NCI-H82 (cell line): ENCODE measurements at places on chromosomes 1 and 21.

DNA sequence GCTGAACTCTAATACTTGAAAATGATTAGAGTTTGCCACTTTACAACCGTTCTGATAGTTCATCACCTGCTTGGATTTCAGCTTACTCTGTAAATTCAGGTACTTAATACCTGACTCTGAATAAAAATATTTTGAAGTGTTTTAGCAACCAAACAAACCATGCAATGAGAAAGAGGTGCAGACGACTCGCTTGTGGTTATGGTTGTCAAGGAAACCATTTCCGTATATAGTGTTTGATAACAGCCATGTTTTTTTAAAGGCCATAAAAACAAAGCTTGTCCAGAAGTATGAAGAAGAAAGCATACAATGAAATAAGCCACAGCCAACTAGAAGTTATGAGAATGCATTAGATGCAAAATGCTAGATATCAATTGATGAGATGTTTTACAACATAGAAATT lies 167.2 kb upstream of the HMCN1 start:
- DNase-seq: no peak

GRCh38 chr1:182811975-182812722 lies 22.6 kb downstream of the NPL start:
- DNase-seq: peak; percentile 39

DNA sequence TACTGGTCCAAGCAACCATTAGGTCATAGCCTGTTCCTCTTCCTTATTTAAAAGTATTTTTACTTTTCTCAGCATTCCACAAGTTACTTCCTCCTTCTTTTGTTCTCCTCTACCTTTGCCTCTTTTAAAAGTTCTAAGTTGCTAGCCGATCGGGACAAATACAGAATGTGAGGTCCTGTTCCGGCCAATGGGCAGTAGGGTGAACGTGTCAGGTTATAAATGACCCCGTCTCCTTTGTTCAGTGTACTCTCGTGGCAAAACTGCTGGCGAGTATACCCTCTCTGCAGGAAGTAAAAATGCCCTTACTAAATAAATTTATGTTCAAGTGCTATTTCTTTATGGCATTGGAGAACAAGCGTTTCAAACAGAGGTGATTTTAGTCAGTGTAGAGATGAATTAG lies 2.5 kb downstream of the ADCY10 start:
- no peak for DNase-seq

DNA sequence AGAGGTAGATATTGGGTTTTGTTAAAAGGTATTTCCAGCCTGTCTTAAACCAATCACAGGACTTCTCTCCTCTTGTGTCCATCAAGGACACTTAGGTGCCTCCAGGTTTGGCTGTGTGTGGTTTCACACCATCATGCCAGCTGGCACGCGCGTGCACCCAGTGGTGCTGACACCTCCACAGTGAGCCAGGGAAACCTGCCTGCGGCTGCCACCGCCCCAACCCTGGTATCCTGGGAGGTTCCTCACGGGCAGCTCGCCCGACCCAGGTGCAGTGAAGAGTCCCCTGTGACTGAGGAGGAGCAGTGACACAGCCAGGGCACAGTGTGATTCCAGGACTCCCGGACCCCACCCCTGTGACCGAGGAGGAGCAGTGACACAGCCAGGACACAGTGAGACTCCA lies 13.2 kb upstream of the COL6A2 start:
- no peak for DNase-seq

GRCh38 chr1:7382971-7383370 lies 388.1 kb upstream of the VAMP3 start:
- no peak for DNase-seq

GRCh38 chr1:15687446-15687845 lies 3.3 kb downstream of the PLEKHM2 start:
- no peak for DNase-seq

- DNase-seq: no peak
Measured at GRCh38 chr1:96721053-96721415, 550 bp upstream of the PTBP2 start.

GRCh38 chr1:238252033-238252802 lies 361.5 kb upstream of the ZP4 start:
- peak; percentile 87 for DNase-seq

- DNase-seq: peak; percentile 63
Measured at GRCh38 chr1:206685334-206685768, 646 bp downstream of the MAPKAPK2 start.

DNA sequence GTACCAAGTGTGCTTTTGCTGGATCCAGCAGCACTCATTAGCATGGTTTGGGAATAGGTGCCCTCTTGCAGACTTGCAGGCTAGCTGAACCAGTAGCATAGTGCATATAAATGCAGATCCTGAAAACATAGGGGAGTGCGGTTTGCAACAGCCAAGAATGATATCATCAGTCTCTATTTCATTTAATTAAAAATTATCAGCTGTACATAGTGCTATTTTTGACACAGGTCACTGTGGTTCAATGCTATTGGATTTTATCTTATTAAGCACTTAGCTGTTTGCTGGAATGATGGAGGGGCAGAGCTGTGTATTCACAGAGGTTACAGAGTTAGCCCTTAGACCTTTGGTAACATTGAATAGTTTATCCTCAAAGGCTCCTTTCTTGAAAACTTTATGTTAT lies 43.6 kb downstream of the CYYR1 start:
- no peak for DNase-seq

GRCh38 chr1:39711104-39711965 lies 20.1 kb upstream of the HPCAL4 start:
- DNase-seq: no peak

- peak; percentile 85 for DNase-seq
Measured at GRCh38 chr1:226882631-226883409, 12.4 kb downstream of the PSEN2 start.

DNA sequence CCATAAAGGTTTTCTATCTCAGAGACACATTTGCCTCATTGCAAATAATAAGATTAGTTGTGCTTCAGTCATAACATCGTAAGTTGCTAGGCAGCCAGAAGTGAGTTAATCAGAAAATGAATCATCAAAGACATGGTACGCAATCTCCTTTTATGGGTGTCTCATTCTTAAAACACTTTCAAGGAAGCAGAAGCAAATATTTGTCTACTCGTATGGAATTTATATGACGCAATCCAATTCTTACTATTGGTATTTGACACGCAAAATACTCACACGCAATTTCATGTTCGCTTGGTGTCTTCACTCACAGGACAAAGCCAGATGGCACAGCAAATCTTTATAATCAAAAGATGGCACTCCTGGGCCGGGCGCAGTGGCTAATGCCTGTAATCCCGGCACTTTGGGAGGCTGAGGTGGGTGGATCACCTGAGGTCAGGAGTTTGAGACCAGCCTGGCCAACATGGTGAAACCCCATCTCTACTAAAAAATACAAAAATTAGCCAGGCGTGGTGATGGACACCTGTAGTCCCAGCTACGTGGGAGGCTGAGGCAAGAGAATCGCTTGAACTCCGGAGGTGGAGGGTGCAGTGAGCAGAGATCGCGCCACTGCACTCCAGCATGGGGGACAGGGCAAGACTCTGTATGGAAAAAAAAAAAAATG lies 56.4 kb downstream of the HLCS start:
- DNase-seq: peak; percentile 76

GRCh38 chr1:7422081-7422480 lies 349.0 kb upstream of the VAMP3 start:
- no peak for DNase-seq

GRCh38 chr1:12135612-12136011 lies 31.2 kb upstream of the TNFRSF1B start:
- DNase-seq: no peak

DNA sequence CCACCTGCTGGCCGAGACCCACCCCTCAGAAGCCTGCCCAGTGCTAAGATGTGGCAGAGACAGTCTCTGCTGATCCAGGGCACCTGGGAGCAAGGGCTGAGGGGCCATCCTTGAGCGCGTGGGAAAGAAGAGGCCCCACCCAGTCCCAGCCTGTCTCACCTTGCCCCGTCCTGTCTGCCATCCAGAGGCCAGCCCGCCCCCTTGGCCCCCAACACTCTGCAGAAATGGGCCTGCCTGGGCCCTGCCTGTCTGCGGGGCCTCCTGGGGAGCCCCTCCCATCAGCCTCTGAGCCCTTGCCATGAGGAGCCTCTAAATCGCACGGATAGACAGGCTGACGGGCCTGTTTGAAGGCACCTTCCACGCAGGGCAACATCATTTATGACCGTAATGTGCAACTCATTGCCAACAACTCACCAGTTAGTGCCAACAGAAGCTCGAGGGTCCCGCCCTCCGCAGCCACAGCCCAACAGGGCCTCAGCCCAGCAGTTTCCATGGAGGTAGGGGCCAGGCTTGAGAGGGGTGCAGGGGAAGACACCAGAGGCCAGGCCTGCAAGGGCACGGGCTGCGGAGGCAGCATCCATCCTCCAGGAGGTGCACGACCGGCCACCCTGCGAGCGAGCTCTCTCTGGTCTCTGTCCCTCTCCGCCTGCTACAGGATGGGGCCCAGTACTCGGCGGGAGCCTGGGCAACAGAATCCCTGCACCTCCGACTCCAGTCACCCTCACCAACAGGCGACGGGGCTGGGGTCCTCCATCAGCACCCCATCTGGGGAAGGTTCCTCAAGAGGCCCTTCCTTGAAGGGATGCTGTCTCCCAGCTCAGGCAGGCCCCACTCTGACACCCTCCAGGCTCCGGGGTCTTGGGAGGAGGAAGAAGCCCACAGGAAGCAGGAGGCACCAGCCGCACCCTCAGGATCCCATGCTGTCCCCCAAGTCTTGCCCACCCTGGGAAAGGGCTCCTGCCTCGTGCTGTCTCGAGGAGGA lies 78.0 kb downstream of the MEGF6 start:
- DNase-seq: peak; percentile 53

DNA sequence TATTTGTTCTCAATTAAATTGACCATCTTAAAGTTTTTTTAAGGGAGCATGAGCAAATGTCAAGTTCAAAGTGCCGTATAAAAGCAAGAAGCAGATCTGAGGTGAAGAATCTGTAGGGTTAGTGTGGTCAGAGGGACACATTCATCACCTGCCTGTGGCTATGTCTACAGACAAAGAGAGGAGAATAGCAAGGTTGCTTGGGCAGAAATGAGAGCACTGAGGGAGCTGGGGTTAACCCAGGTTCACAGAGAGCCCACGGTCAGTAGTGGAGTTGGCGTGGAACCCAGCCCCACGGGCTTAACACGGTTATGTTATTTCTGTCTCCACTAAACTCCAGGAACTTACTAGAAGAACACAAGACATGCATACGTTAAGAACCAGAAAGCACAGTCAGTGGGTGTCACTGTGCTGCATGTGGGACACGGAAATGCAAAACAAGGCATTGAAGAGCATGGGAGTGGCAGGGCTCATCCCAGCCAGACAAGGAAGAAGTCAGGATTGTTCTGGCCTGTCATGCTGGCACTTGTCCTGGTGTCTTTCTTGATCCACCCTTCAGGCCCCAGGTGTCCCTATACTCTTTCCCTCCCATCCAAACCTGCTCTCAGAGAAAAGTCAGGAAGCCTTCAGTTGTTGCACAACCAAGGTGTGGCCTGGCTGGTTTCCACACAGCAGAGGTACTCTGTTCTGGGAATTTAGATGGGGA lies 95.5 kb upstream of the IVNS1ABP start:
- no peak for DNase-seq

DNA sequence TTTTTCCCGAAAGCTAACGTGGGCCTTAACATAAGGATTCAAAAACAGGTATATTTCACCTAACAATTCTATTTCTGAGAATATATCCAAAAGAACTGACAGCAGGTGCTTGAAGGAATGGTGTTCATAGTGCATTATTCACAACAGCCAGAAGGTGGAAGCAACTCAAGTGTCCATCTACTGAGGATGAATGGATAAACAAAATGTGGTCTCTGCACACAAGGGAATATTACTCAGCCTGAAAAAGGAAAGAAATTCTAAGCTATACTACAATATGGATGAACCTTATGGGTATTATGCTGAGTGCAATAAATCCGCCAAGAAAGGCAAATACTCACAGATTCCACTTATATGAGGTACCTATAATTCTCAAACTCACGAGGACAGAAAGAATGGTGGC lies 6.1 kb upstream of the RIPPLY3 start:
- peak; percentile 29 for DNase-seq

- no peak for DNase-seq
Measured at GRCh38 chr1:15952317-15953258, 23.3 kb downstream of the ZBTB17 start.

GRCh38 chr1:214198571-214198970 lies 82.4 kb upstream of the SMYD2 start:
- no peak for DNase-seq

- DNase-seq: no peak
Measured at GRCh38 chr1:42691157-42691498, 8.9 kb downstream of the YBX1 start.

GRCh38 chr1:246608616-246609376 lies 42.5 kb downstream of the CNST start:
- peak; percentile 36 for DNase-seq

DNA sequence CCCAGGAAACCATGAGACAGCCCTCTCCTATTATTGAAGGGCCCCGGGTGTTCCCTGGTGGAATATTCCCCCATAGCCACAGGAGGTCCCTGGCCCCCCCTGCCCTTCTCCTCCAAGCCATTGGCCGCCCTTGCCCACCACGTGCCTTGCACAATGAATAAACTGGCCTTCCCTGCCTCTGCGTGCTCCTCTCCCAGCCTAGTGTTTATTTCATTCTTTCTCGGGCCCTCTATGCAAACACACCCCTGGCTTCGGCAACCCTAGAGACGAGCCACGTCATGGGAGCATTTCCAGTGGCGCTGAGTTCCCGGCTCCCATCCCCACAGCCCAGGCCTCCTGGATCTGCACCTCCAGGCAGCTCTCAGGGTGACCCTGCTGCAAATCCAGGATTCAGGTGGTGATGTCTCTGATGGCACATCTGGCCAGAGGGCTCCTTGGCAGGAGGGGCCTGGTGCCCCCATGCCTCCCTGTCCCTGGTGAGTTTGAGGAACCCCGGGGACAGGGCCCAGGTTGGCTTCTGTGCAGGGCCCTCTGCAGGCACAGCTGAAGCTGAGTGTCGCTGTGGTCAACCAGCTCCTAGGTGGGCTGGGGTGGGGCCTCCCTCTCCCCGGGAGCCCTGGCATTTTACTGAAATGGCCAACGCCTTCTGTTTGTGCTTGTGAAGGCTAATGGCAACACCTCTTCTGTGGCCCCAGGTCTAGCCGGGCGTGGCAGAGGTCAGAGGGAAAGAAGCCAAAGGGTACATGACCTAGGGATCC lies 6.2 kb downstream of the KRTAP10-12 start:
- no peak for DNase-seq

DNA sequence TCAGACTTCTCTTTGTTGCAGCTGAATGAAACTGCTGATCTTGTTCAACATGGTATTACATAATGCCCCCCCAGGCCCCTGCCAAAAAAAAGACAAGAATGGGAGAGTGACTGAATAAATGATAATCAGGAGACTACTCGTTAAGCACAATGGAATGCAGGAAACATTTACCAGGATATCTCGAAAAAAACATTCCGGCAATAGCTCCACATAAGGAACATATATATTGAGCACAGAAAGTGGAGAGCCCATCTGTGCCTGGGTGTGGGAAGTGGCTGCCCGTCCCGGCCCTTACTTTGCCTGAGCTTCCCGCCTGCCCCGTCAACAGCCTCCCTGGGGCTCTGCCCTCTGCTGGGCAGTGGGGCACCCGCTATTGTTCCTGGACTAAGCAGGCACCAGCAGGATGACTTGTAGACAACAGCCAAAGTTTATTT lies 13.3 kb downstream of the TRIM11 start:
- peak; percentile 44 for DNase-seq

- no peak for DNase-seq
Measured at GRCh38 chr1:165895451-165895871, 68.0 kb downstream of the UCK2 start.
